Activated CD4-positive, alpha-beta T cell treated with anti-CD3 and anti-CD28 coated beads for 24 hours (primary cell): ENCODE measurements at places on chromosomes 11 and 22.

DNA sequence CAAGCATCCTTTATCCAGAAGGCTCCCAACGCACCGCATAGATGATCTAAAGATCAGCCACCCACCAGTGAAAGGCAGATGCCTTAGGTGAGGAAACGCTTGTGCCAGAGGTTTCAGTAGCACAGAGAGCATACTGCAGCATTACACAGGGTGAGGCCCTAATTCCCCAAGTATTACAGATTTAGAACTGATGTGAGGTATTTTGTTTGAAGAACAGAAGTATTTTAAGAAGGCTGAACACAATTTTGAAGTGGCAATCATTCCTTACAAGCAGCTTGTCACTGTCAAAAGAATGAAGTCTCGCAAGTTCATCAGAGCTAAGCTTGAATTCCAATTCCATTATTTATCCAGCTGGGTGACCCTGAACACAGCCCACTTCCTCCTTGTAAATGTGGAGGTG lies 70.0 kb upstream of the FAT3 start:
- no peak for DNase-seq

GRCh38 chr22:50216684-50217520 lies 16.1 kb downstream of the SELENOO start:
- DNase-seq, result no peak

DNA sequence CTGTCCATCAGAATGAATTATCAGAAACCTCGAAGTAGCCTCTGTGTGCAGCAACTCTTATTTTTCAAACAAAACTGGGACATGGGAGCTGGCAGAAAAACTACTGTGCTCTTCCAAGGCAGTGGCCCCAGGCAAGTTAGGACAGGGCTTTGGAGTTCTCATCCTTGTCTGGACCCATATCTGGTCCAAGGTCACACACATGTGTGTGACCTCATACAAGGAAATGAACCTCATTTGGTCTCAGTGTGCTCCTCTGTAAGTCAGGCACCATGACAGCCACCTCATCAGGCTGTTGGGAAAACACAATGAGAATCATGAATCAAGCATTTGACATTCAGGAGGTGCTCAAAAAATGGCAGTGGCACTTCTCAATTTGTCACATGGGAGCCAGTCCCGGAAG lies 25.8 kb downstream of the LARGE1 start:
- no peak for DNase-seq

- DNase-seq, result no peak
Measured at GRCh38 chr11:22516111-22516510, 109.5 kb downstream of the FANCF start.

DNA sequence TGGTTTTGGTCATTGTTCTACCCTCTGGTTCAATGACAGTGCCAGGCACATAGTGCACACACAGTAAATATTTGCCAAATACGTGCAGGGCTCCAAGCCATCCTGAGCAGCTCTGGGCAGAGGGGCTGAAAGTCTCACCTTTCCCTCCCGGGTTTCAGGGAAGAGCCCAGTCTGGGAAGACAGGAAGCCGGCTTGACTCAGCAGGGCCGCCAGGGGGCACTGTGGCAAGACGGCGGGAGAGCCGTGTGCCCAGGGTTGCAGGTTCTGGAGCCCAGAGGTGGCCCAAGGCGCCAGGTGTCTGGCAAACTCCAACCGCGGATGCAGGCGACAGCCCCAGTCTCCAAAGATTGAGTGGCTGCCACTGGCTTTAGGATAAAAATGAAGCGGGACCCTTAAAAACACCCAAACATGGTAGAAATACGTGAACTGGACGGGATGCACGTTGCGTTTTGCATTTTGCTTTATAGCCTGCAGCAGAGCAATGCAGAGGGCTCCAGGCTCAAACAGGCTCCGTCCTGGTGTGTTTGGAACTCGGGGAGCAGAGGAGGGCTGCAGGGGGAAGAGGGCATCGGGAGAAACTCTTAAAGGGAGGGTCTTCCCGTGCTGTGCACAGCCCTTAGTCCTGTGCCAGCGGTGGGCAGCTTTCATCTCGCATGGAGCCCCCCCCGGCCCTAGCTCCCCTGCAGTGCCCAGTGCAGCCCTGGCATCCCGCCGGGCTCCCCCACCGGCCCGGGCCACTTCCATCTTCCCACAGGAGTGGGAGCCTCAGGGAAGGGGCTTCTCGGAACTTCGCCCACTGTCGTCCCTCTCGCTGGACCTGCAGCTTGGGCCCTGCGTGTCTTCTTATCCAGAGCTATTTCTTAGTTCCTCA lies 10.7 kb downstream of the KRTAP5-5 start:
- DNase-seq, result no peak

- DNase-seq, result no peak
Measured at GRCh38 chr22:50343541-50343935, 411 bp downstream of the PPP6R2 start.

DNA sequence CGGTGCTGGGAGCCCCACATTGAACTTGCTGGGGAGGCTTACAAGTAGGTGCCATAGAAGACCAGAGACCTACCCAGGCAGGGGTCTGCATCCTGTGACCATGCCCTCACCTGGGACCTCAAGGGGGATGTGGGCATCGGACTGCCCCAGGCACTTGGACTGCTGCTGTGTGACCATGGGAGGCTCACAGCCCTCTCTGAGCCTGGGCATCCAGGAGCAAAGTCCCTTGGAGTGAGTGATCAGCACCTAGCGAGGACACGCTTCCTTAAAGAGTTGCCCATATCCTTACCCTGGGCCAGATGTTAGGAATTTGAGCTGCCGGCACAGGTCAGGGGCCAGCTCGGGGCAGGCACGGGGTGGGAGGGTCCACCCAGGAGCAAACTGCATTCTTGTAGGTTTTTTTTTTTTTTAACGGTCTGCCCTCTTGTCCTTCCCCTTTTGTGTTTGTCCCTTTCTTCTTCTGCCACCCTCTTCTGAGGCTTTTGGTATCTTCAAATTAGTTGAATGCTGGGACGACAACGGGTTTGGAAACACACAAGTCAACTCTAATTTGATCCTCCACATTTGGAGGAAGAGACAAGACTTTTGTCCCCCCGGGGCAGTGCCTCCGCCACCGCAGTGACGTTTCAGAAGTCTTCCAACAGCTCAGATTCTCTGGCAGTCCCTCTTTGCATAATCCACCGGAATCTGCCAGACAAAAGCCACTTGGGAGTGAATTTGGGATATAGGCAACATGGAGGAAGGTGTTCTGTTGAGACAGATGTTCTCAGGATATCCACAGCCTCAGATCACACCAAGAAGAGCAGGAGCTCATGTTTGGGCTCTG lies 46.1 kb upstream of the LINC01488 start:
- no peak for DNase-seq

- DNase-seq, result no peak
Measured at GRCh38 chr11:113518716-113519495, 43.7 kb upstream of the DRD2 start.

DNA sequence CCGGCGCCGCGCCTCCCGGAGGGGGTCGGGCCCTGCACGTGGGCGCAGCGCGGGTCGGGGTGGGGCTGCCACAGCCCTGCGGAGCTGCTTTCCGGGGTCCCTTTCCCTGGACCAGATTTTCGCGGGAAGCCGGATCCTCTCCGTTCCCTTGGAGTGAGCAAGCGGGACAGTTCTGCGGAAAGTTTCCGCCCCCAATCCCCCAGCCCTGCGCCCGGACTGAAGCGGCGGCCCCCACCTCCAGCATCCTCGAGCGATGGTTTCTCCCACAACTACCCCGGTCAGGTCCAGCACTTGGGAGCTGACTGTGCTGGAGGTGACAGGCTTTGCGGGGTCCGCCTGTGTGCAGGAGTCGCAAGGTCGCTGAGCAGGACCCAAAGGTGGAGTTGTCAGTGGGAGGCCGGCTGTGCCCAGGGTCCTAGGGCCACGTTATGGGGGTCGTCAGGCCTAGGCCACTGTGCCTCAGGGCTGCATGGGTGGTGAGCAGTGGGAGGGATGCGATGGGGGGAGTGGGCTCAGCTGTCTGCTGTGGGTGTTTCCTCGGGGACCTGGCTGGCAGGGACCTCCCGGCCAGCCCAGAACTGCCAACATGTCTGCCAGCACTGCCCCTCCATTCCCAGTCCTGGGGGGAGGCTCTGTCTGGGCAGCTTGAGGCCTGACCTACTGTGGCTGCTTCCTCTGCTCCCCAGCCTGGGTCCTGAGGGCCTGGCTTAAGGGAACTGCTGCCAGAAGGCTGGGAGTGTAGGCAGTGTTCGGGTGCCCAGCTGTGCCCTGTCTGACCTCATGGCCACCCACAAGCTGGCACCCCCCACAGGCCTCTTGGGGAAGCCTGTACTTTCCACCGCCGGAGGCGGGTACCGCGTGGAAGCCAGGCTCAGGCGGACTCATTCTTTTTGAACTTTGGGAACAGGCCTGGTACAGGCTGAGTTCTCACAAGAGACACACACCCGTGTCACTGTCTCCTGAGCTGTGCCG lies 726 bp downstream of the ST3GAL4 start:
- DNase-seq, result no peak

- DNase-seq, result no peak
Measured at GRCh38 chr11:119571311-119571710, 148.3 kb upstream of the THY1 start.
